ENCODE measurements at places on chromosomes 2 and 18.

- DNase-seq = no peak
These were observed 191.5 kb upstream of the PARD3B start for GRCh38 chr2:204353823-204354222.

- DNase-seq = no peak
These were observed 436.6 kb downstream of the LRATD1 start for GRCh38 chr2:15069149-15069548.

- no peak for DNase-seq
These were observed 25.1 kb downstream of the MEIS1 start for GRCh38 chr2:66460031-66460430.

GRCh38 chr2:22893761-22894517 lies 491.0 kb upstream of the KLHL29 start:
- no peak for DNase-seq
